ENCODE measurements at places on chromosomes 13 and 19.

- no peak for DNase-seq
- H3K27me3 ChIP-seq = peaks cover 43% of the 10 kb centered on the region
- no peak overlapping the region for H3K27ac ChIP-seq
- no peaks in the 10 kb centered on the region for H3K4me1 ChIP-seq
- H3K36me3 ChIP-seq = no peaks in the 10 kb centered on the region
Observed at GRCh38 chr13:52751196-52751595, 11.6 kb upstream of the CNMD start.

- peaks cover 5% of the 10 kb centered on the region for H3K4me1 ChIP-seq
- H3K4me3 ChIP-seq = peak within 1 kb of the TSS; percentile 76
- peaks cover 42% of the 10 kb centered on the region for H3K27me3 ChIP-seq
- H3K27ac ChIP-seq = no peak within 1 kb of the TSS
- peaks cover 15% of the 10 kb centered on the region for H3K36me3 ChIP-seq
Observed at GRCh38 chr19:18895824-18896341, at the start of gene CERS1. CERS1 (minus strand) TSS chr19:18896158; CDS start chr19:18896072, 86 bp downstream.

DNA sequence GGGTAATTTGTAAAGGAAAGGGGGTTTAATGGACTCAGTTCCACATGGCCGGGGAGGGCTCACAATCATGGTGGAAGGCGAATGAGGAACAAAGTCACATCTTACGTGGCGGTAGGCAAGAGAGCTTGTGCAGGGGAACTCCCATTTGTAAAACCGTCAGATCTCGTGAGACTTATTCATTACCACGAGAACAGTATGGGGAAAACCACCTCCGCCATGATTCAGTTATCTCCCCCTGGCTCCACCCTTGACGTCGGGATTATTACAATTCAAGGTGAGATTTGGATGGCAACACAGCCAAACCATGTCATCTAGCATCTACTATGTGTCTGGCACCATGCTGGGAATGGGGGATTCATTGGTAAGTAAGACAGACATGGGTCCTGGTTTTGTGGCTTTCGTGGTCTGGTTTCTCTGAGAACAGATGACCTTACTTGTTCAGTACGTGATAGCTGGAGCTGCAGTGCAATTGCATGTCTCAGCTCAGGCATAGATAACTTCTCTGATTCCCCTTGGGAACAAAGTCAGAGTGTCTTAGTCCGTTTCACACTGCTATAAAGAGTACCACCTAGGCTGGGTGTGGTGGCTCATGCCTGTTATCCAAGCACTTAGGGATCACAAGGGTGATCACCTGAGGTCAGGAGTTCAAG, 8.3 kb downstream of the ZNF554 start:
- no peak for DNase-seq
- peaks cover 18% of the 10 kb centered on the region for H3K36me3 ChIP-seq
- H3K27me3 ChIP-seq = no peaks in the 10 kb centered on the region
- H3K4me1 ChIP-seq = no peaks in the 10 kb centered on the region
- H3K4me3 ChIP-seq = no peak overlapping the region

GRCh38 chr19:39507715-39508364, 7.1 kb upstream of the SELENOV start:
- H3K4me1 ChIP-seq = peaks cover 33% of the 10 kb centered on the region
- no peak for DNase-seq
- H3K27ac ChIP-seq = peak overlapping the region; percentile 33
- peaks cover 23% of the 10 kb centered on the region for H3K27me3 ChIP-seq
- peaks cover 13% of the 10 kb centered on the region for H3K36me3 ChIP-seq
- peak overlapping the region; percentile 88 for H3K4me3 ChIP-seq

DNA sequence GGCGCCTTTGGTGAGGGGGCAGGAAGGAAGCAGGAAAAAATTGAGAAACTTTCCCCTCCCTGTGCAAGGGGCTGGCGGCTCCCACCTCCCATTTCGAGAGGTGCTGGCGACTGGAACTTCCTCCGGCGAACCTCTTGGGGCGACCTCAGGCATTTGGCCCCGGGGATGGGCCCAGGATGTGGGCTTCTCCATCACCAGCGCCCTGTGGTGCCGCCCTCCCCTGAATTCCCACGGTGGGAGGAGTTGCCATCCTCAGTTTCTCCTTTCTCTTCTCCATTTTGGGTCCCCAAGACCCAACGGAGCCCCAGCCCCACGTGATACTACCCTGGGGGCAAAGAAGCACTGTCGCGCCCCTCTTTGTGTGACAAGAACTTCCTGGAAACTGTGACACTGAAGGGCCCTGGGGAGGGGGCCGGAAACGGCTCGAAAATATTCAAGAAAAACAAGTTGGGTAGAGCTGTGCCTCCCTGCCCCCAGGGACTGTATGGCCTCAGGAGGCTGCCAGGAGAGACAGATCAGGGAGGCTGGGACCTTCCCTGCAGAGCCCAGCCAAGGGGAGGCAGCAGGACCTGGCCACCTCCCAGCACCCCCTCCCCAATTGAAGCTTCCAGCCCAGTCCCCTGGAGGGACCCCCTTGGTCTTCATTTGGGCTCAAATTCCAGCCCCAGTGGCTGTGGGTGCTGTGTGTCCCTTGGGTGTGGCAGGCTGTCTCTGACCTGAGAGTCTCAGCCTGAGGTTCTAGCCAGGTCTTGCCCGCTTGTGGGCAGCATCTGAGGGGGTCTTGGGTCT, 16.2 kb upstream of the AP1M2 start:
- H3K27me3 ChIP-seq = no peaks in the 10 kb centered on the region
- DNase-seq = peak; percentile 87
- no peaks in the 10 kb centered on the region for H3K36me3 ChIP-seq
- H3K4me3 ChIP-seq = peak overlapping the region; percentile 94

DNA sequence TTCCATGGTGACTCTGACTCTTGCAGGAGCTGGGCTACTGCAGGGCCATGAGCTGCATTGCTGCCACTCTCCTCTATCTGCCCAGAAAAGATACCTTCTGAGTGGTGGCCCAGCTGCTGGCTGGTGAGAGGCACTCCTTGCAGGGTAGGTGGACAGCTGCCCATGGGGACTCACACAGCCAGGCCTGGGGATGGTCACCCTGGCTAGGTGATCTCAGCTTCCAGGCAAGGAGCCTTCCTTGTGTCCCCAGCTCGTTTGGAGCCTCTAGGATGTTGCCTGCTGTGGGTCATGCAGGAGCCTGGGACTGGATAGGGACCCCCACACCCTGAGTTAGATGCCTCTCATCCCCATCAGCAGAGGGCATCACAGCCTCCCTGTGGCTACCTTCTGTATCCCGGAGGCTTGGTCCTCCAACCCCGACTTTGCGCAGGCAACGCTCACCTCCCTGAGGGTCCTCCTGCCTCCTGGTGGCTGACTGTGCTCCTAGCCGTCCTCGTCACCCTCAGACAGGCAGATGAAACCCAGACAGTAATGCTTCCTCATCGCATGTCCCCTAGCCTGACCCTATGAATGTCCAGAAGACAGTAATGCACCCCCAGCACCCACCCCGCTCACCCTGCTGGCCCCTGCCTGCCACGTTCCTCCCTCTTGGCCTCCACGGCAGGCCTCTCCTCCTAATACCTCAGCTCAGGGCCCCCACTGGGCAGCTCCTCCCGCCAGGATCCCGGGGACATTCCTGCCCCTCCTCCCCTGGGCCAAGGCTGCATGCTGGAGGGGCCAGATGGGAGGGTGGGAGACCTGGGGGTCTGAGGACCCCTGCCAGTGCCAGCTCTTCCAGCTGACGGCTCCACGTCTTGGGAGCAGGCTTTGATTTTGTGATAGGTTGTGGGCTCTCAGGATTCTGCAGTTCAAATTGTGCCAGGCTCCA, 13.6 kb upstream of the ZNF14 start:
- no peak overlapping the region for H3K4me3 ChIP-seq
- peaks cover 1% of the 10 kb centered on the region for H3K4me1 ChIP-seq
- no peaks in the 10 kb centered on the region for H3K27me3 ChIP-seq
- H3K27ac ChIP-seq = peak overlapping the region; percentile 84

DNA sequence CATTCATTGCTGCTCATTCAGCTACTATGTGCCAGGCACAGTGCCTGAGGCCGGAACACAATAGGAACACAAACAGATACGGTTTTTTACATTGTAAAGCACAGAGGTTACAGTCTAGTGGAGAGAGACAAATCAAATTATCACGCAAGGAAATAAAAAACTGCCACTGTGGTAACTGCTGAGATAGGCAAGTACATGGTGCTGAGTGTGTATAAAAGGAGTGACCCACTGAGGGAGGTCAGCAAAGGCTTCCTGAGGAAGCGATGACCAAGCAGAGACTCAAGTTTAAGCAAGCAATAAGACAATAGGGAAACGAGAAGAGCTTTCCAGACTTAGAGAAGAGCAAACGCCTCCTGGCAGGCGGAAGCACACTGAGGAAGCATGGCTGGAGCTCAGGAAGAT, 56.4 kb downstream of the NUFIP1 start:
- H3K36me3 ChIP-seq = no peaks in the 10 kb centered on the region
- no peak for DNase-seq
- H3K27ac ChIP-seq = no peak overlapping the region
- H3K4me1 ChIP-seq = no peaks in the 10 kb centered on the region
- H3K4me3 ChIP-seq = no peak overlapping the region
- peaks cover 9% of the 10 kb centered on the region for H3K27me3 ChIP-seq

DNA sequence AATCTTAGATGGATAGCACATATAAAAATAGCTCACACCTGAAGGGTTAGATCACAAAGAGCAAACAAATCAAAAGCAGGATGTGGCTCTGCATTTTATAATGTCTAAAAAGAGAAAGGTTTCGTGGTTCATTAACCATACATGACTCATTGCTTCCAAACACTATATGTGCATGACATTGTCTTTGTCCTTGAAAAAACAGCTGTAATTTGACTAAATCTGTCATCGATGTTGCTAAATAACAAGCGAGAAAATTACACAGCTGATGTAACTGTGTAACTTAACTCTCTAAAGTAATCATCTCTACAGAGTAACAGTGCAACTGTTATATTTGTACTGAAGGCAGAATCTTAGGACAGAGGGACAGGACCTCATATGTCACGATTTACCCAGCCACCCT, 383.1 kb upstream of the GPC6 start:
- no peaks in the 10 kb centered on the region for H3K27me3 ChIP-seq
- H3K27ac ChIP-seq = no peak overlapping the region
- no peak overlapping the region for H3K4me3 ChIP-seq
- no peak for DNase-seq
- H3K36me3 ChIP-seq = no peaks in the 10 kb centered on the region
- H3K4me1 ChIP-seq = no peaks in the 10 kb centered on the region

GRCh38 chr13:79490326-79490725, 9.4 kb downstream of the NDFIP2 start:
- no peak for DNase-seq
- no peaks in the 10 kb centered on the region for H3K4me1 ChIP-seq
- no peaks in the 10 kb centered on the region for H3K36me3 ChIP-seq
- H3K27me3 ChIP-seq = peaks cover 45% of the 10 kb centered on the region
- H3K27ac ChIP-seq = no peak overlapping the region

DNA sequence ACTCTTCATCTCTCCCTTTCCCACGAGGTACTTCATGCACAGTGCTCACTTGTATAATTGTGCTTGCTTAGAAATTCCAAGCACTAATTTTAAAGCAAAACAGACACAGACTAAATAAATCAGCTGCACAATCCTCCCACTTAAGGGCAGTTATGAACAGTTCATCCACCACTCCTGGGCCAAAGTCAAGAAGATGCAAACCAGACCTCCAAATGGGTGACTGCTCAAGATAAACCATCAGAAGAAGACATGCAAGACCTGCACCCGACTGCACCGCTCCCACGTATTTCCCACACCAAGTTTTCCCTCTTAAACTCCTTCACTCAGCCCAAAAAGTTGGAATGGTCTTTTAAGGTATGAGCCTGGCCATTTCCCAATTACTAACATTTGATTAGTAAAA, 19.9 kb downstream of the ZNF235 start:
- no peak overlapping the region for H3K27ac ChIP-seq
- no peak overlapping the region for H3K4me3 ChIP-seq
- no peaks in the 10 kb centered on the region for H3K4me1 ChIP-seq
- H3K27me3 ChIP-seq = no peaks in the 10 kb centered on the region

- H3K27ac ChIP-seq = no peak overlapping the region
- H3K27me3 ChIP-seq = peaks cover 49% of the 10 kb centered on the region
- no peak overlapping the region for H3K4me3 ChIP-seq
- H3K36me3 ChIP-seq = no peaks in the 10 kb centered on the region
- DNase-seq = no peak
- peaks cover 9% of the 10 kb centered on the region for H3K4me1 ChIP-seq
Observed at GRCh38 chr19:13538601-13539253, 32.4 kb upstream of the CACNA1A start.

GRCh38 chr13:31485651-31486051, 253.7 kb upstream of the RXFP2 start:
- no peak for DNase-seq
- no peaks in the 10 kb centered on the region for H3K4me1 ChIP-seq
- no peak overlapping the region for H3K27ac ChIP-seq
- no peaks in the 10 kb centered on the region for H3K27me3 ChIP-seq
- H3K4me3 ChIP-seq = no peak overlapping the region

- no peaks in the 10 kb centered on the region for H3K4me1 ChIP-seq
- H3K4me3 ChIP-seq = no peak overlapping the region
- no peaks in the 10 kb centered on the region for H3K27me3 ChIP-seq
- no peak overlapping the region for H3K27ac ChIP-seq
- no peak for DNase-seq
- H3K36me3 ChIP-seq = no peaks in the 10 kb centered on the region
Observed at GRCh38 chr19:16027528-16027927, 48.8 kb upstream of the TPM4 start.

- DNase-seq = no peak
- no peaks in the 10 kb centered on the region for H3K27me3 ChIP-seq
- peak overlapping the region; percentile 52 for H3K27ac ChIP-seq
Observed at GRCh38 chr19:38031423-38031770, 124.4 kb downstream of the SIPA1L3 start.

Data from naive B cell (primary cell).